Aorta (tissue), 5 donors: ENCODE measurements at places on chromosomes 11 and 22. TPM values are rescaled to one million over a fixed set of nuclear protein-coding genes. Genes with fewer than 3 reads are reported as not detected.
A peak's percentile ranks its signal among the peaks of the same experiment; 100 is the strongest.

PARVA gene
- total RNA-seq, result 159 TPM

- no peaks in the 10 kb centered on the region for H3K36me3 ChIP-seq
- no peak overlapping the region for H3K27ac ChIP-seq
- DNase-seq, result no peak
- no peaks in the 10 kb centered on the region for H3K4me1 ChIP-seq
- H3K27me3 ChIP-seq, result no peaks in the 10 kb centered on the region
These were observed 38.7 kb downstream of the WNT11 start for GRCh38 chr11:76167590-76167989.

- no peaks in the 10 kb centered on the region for H3K27me3 ChIP-seq
- DNase-seq, result no peak
- H3K27ac ChIP-seq, result no peak overlapping the region
- no peaks in the 10 kb centered on the region for H3K4me1 ChIP-seq
- H3K4me3 ChIP-seq, result no peak overlapping the region
These were observed 30.7 kb downstream of the LRFN4 start for GRCh38 chr11:66887526-66887925.

DNA sequence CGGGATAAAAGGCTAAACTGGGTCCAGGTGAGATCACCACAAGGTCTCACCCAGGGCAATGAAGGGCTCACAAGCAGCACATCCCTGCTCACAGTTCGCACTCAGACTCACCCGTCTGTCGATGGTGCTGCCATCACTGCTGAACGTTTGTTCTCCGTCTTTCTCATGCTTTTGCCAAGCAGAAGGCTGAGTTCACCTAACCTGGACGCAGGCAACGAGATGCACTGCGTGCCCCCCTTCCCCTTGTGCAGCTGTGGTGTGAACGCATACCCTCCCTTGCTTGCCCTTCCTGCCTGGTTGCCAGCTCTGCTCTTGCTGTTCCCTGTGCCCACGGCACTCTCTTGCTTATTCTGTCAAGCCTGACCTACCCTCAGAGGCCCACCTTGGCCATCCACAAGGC lies 18.0 kb downstream of the KCTD21 start:
- no peaks in the 10 kb centered on the region for H3K27me3 ChIP-seq
- no peak overlapping the region for H3K4me3 ChIP-seq
- H3K36me3 ChIP-seq, result peaks cover 3% of the 10 kb centered on the region
- DNase-seq, result peak; percentile 21
- no peaks in the 10 kb centered on the region for H3K4me1 ChIP-seq
- H3K27ac ChIP-seq, result peak overlapping the region; percentile 8

- no peak overlapping the region for H3K4me3 ChIP-seq
- DNase-seq, result no peak
- no peak overlapping the region for H3K27ac ChIP-seq
- H3K36me3 ChIP-seq, result no peaks in the 10 kb centered on the region
- no peaks in the 10 kb centered on the region for H3K4me1 ChIP-seq
These were observed 105.9 kb downstream of the NXPE2 start for GRCh38 chr11:114784216-114784615.

GRCh38 chr11:44498089-44498871 lies 67.2 kb upstream of the CD82 start:
- H3K27me3 ChIP-seq, result no peaks in the 10 kb centered on the region
- H3K36me3 ChIP-seq, result no peaks in the 10 kb centered on the region
- DNase-seq, result no peak
- H3K4me1 ChIP-seq, result no peaks in the 10 kb centered on the region
- H3K4me3 ChIP-seq, result no peak overlapping the region

DNA sequence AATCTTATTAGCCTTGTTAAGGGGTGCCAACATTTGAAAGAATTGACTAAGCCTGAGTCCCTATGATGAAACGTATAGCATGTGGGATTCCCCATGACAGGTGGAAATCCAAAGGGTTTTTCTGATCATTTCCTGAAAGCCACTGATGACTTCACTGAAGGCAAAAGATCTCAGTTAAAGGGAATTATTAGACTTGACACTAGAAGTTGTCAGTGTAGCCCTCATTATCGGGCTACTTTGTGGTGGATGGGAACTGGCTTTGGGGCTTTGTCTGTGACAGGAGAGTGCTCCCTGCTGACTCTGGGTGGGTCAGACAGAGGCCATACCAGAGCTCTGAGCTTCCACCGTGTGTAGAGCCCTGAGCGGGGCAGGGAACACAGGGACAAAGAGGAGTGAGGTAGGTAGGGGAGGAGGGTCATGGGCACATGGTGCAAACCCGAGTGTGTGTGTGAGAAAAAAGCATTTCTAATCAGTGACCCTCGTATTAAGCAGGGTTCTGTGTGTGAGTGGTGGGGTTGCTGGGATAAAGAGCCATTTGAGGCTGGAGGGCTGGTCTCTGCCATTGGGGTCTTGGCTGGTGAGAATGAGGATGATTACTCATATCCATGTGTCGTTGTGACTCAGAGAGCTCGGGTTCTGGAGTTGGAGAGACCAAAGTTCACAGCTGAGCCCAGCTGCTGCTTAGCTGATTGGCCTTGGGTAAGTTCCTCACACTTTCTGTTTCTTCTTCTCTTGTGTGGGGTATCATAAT lies 101.1 kb downstream of the GRIK4 start:
- H3K27me3 ChIP-seq, result no peaks in the 10 kb centered on the region
- H3K36me3 ChIP-seq, result no peaks in the 10 kb centered on the region
- no peaks in the 10 kb centered on the region for H3K4me1 ChIP-seq
- no peak overlapping the region for H3K27ac ChIP-seq
